Occipital lobe (tissue), 3 donors: ENCODE measurements at places on chromosomes 3 and 15.

DNA sequence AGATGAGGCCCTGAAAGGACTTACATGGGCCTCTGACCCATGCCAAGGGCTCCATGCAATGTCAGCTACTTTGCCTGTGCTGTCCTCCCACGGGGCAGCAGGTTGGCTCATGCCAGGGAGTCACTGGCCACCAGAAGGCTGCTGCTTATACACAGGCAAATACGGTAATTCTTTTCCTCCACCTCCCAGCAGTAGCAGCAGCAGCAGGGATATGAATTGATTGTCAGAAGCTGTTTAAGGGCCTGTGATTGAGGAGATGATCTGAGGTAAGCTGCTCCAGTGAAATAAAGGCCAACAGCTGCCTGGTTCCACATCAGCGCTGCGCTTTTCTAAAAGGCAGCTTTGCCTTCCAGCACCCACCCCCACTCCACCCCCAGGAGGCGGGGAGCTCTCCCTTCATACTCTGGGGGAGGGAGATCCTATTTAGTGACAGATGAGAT, 250.5 kb downstream of the SHQ1 start:
- no peak for DNase-seq

DNA sequence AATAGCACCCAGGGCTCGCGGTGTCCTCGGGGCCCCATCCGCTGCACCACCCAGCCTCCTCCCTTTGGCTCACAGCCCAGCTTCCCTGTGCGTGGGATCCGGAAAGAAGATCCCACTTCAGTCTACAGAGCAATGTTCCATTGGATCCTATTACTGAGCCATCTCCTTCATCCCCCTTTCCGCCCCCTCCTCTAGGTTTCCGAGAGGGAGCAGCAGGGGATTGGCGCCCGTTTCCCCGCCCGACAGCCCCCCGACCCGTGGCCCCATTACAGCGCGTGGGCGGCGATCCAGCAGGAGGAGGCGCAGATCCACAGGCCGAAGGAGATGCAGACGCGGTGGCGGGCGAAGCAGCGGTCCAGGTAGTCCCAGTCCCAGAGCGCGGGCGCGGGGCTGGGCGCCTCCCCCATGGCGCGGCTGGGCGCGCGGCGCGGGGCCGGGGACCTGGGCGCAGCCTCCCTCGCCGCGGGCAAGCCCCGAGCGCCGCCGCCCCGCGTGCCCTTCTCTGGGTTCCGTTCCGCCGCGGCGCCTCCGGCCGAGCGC, 340 bp downstream of the TMEM44 start:
- DNase-seq, result no peak

DNA sequence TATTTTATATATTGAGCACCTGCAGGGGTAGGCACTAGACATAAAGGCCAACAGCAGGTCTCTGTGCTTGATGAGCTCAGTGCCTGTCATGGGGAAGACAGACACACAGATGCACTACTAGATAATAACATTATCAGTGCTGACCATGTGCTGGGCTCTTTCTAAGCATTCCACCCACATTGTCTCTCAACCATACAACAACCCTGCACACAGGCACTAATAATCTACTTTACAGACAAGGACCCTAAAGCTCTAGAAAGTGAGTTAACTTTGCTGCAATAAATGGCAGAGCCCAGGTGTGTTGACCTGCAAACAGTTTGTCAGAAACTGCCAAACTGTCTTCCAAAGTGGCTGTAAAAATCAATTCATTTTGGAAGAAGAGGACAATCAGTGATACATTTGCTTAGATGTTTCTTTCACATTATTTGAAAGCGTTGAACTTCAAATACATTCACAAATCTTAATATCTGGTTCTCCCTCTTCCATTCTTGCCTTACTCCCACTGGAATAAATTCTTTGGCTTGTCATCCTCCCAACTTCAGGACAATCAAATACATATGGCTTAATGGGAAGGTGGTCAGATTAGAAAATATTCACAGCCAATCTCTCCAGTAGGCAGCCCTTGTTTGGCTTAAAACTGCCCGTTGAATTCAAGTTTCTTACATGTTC, 11.0 kb upstream of the PP2D1 start:
- DNase-seq, result no peak

GRCh38 chr15:42032376-42033213, 11.8 kb upstream of the PLA2G4E start:
- no peak for DNase-seq

DNA sequence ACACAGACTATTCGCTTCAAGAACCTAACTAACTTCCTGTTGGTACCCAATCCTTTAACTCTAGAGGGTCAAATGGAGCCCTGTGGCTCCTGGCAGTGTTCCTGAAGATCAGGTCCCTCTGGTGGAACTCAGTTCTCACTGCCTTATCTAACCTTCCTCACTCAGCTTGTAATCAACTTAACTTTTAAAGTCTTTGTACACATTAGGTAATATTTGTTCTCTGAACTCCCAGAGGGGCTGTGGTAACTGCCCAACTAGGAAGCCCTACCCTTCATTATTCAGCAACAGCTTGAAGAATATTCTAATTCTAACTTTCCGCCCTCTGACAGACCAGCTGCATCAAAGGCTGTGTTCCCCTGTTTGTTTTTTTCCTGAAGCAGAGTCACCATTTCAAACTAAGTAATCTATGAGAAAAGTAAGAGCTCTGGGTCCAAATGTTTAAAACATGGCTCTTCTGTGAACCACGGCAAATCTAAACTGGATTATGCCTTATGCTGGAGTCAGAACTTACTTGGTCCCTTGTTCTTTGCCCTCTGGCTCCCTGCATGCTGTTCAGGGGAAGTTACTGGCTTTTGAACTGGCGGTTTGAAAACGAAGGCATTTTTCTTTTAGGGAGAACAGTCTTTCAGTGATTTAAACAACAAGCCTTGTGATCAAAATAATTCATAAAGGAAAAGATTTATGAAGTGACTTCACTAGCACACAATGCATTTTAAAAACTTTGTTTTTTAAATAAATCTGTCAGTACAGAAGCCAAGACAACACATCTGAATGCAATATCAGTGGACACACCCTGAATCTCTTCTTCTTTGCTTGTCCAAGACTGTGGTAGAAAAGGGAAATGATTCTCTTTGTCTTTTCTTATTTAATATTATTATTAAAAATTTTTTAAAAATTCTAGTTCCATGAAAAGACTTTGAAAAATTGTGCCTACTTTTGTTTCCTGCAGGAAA, 365.6 kb downstream of the TIGIT start:
- no peak for DNase-seq

GRCh38 chr3:140166861-140167599, 232.0 kb downstream of the CLSTN2 start:
- no peak for DNase-seq

DNA sequence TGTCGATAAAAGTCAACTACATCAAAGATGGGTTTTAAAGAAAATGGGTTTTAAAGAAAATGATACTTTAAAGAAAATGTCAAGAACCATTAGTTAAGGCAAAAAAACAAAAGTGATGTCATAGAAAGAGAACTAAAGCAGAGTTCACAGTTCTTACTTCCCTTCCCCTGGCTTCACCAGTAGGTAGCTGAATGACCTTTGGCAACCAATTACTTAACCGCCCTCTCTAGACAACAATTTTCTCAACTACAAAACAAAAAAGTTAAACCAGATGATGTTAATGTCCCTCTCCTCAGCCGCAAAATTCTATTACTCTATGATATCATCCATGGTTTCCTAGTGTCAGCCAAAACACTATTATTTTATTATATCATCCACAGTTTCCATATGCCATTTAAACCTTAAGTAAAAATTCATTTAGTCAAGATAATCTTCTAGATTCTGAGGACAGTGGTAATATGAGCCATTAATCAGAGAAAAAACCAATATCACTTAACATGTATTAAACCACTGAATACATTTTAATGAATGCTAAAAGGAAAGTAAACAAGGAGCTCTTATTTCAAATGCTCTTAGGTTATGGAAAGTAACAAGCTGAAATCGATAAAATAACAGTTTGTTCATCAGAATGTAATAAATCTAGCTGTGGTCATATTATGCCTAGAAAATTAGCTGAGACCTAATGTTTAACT, 13.1 kb downstream of the RYK start:
- DNase-seq, result no peak

DNA sequence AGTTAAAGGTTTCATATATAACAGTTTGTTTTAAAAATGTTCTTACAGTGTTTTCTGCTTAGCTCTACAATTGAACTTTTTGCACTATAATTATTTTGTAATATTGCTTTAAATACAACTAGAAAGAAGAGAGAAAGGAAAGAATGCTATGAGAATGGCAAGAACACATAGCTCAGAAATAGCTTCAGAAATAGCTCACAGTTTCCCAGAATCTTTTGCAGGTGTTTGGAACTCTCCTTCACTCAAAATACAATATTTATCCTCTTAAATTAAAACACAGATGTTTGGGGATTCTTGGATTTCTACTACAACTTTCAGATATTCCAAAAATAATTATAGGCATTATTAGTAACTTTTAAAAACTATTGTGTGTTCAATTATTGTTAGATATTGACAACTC, 658.0 kb upstream of the DPPA4 start:
- no peak for DNase-seq

DNA sequence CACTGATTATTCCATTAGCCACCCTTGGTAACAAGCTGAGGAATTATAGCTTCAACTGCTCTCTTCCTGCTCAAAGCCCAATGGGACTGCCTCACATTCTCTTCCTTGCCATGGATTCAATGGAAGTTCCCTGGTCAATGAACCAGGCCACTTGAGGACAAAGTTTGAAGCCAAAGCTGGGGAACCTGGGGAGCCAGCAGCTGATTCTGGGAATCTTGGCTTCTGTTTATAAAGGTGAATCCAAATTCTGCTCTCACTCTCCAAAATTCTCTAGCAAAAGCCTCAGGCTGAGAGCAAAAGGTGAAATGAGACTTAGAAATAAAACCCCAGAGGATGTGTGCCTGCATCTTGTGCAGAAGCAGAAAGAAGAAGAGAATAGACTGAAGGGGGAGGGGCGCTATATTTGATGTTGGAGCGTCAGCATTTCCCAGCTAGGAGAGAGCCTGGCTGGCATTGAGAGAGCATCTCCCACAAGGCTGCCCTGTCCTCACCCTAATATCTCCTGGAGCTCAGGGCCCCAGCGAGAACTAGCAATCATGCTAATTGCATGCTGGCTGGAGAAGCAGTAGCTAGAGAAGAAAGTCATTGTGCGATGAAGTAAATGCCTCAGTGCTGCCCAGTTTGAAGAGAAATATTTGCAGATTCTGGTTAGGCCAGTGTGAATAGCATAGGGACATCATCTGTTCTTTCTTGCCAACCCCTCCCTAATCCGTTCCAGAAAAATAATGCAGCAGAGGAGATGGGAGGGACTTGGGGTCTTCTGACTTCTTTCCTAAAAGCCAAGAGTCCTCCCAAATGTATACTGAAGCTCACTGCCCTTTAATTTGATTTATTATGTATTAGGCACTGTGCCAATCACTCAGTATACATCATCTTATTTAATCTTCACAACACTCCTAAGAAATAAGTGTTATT, 34.9 kb upstream of the GAP43 start:
- no peak for DNase-seq

DNA sequence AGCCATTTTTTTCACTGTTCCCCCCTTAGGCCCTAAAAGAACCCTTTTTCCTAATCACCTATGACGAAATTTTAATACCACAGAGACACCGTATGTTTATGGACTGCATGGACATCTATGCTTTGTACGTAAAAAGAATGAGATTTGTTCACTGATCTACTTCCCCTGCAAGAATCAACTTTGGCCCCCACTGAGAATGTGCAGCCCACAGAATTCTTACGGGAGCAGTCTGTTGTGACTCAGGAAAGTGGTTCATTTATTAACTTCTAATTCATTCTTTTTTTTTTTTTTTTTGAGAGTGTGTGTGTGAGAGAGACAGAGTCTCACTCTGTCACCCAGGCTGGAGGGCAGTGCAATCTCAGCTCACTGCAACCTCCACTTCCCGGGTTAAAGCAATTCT, 17.6 kb downstream of the EIF4E3 start:
- no peak for DNase-seq

DNA sequence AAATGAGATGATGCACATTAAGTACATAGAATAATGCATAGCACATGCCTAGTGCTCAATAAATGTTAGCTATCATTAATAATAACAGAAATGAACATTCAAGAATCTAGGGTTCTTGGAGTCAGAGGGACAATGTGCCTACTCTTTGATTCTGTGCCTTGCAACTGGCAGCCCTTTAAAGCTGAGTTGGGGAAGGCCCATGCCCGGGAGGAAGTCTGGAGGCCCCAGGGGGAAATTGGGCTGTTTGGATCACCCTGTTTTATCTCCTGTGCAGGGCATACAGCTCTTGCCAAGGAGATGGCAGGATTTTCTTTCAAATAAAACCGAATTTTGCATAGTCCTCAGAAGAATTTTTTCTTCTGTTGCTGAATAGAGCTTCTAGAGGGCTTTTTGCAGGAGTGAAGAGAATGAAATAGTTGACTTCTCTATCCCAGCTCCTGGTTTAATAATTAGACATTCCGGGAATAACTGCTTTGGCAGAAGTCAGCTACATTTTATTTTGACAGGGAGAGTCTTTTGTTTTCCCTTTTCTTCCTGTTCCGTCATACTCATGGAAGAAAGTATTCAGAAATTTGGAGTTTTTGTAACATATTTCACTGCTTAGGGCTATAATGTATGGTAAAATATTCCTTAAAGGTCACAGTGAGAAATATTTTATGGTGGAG, 18.0 kb upstream of the KCNAB1 start:
- no peak for DNase-seq

DNA sequence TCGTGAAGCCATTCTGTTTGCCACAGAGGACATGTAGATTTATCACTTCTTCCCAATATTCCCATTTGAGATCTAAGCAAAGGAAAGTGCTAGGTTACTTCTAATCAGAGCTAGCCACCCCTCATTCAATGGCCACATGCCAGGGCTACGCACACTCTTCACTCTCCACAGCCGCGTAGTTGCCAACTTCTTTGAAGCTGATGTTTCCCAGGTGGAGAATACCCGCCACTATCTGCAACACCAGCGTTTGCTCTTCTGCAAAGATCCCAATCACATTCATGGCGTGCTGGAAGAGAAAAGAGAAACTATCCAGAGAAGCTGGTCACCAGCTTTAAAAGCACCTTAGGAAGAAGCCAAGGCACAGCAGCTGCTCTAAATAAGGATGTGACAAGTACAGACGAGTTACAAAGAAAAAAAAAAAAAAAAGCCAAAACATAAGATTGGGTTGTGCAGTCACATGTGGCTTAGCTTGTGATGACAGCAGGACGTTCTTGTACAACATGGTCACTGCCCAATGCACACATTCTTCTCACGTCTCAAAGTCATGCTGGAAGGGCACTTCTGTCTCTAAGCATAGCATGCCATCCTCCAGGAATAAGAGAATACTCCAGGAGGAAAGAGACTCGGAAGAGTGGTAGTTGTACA, 16.4 kb downstream of the LDHAL6B start:
- DNase-seq, result no peak

GRCh38 chr3:139948467-139948866, 13.5 kb downstream of the CLSTN2 start:
- no peak for DNase-seq
